ENCODE measurements at places on chromosomes 16 and 17.

- no peak for DNase-seq
Measured at GRCh38 chr16:50036426-50036825, 11.4 kb downstream of the CNEP1R1 start.

DNA sequence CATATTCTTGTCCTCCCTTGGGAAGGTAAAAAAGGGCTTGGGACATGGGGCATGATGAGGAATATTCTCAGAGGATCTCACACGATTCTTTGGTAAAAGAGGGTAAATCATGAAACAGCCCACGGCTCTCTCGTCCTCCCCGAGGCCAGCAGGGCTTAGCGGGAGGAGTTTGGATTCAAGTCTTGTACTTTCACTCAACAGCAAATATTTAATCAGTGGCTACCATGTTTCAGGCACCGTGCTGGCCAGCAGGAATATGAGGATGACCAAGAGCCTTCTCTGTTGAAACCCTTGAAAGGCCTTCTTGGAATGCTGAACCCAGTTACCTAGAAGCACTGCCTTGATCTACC, 8.8 kb downstream of the MAP3K14 start:
- DNase-seq: no peak

DNA sequence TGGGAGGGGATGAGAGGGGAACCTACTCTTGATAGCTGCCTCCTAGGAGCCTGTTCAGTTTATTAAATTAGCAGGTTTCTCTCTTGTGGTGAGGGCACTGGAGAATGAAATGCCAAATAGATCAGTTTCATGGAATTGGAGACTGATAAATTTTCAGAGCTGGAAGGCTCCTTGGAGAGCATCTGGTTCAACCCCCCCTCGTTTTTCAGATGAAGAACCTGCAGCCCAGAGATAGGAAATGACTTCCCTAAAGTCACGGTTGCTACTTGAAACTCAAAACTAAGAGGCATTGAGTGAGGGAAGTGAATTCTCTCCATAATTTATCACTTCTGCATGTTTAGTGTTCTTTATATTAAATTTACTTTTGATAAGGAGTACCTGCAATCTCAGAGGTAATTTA, 366.0 kb upstream of the CCL2 start:
- no peak for DNase-seq

GRCh38 chr17:1713878-1714426, 3.8 kb upstream of the TLCD2 start:
- DNase-seq: no peak

DNA sequence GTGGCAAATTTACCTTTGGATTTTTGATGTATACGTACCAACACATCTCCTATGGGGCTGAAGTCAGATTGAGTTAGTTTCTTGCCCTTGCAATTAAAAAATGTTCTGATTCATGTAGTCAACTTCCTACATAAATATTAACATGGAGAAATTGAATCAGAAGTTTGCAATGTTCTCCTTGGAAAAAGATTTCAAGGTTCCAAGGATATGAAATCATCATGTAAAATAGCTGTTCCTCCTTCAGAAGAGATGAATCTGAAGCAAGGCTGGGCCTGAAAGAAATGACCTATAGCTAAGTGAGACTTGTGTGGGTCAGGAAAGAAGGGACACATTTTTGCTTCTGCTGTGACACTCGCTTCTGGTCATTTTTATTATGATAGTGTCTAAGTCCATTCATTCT, 131.7 kb downstream of the RGS9 start:
- DNase-seq: no peak

GRCh38 chr16:3129137-3130131, 5.4 kb upstream of the ZNF213 start:
- no peak for DNase-seq

- DNase-seq: no peak
Measured at GRCh38 chr17:73091770-73092522, 542 bp downstream of the SLC39A11 start.
